ENCODE measurements at places on chromosomes 2 and 18. TPM values are rescaled to one million over a fixed set of nuclear protein-coding genes. Genes with fewer than 3 reads are reported as not detected.
A peak's percentile ranks its signal among the peaks of the same experiment; 100 is the strongest.

The COLEC11 gene
- 0.72 TPM for polyA plus RNA-seq

The RNU2-63P gene
- polyA plus RNA-seq, result not detected

GRCh38 chr18:75130591-75131328 lies 78.2 kb downstream of the PTGR3 start:
- DNase-seq, result no peak

- no peak for DNase-seq
Measured at GRCh38 chr2:96463119-96463518, 42.0 kb downstream of the NEURL3 start.

- DNase-seq, result no peak
Measured at GRCh38 chr2:23691106-23691470, 235.8 kb downstream of the ATAD2B start.

- DNase-seq, result no peak
Measured at GRCh38 chr2:238954841-238955591, 107.1 kb downstream of the TWIST2 start.

- no peak for DNase-seq
Measured at GRCh38 chr2:238922435-238922834, 74.5 kb downstream of the TWIST2 start.

- DNase-seq, result no peak
Measured at GRCh38 chr2:106292627-106293026, 98.5 kb upstream of the UXS1 start.

The MARCO gene
- polyA plus RNA-seq, result 6.2 TPM

GRCh38 chr2:132477436-132477835 lies 60.8 kb downstream of the GPR39 start:
- no peak for DNase-seq

- no peak for DNase-seq
Measured at GRCh38 chr2:182943339-182943738, 76.9 kb upstream of the FRZB start.

DNA sequence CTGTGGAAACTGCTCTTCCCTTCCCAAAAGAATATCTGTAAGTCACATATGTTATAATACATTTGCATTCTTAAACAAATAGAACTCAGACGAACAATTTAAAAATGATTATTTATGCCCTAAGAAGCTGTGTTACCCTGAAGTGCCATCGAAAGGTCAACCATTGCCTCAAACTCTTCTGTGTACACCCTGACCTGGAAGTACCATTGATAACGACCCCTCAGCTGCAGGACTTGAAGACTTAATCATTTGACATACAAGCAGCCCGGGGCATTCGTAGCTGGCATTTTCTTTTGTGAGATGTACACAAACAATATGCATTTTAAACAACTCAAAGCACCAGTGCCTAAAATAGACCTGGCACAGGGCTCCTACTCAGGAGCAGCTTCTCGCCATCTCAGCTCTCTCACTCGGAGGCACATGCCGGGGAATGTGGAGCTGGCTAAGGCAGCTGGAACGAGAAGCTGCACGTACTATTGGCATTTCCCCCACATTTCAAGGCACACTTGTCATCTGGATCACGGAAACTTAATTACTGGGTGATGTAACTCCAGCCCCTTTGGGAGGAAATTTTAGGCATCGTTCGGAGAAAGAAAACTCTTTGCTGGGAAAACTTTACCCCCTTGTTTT lies 170.0 kb upstream of the GALNT5 start:
- no peak for DNase-seq

The HTRA2 gene
- 27.5 TPM for polyA plus RNA-seq

- no peak for DNase-seq
Measured at GRCh38 chr2:208090420-208090819, 33.9 kb downstream of the CRYGD start.

The INO80D gene
- 7.9 TPM for polyA plus RNA-seq

DNA sequence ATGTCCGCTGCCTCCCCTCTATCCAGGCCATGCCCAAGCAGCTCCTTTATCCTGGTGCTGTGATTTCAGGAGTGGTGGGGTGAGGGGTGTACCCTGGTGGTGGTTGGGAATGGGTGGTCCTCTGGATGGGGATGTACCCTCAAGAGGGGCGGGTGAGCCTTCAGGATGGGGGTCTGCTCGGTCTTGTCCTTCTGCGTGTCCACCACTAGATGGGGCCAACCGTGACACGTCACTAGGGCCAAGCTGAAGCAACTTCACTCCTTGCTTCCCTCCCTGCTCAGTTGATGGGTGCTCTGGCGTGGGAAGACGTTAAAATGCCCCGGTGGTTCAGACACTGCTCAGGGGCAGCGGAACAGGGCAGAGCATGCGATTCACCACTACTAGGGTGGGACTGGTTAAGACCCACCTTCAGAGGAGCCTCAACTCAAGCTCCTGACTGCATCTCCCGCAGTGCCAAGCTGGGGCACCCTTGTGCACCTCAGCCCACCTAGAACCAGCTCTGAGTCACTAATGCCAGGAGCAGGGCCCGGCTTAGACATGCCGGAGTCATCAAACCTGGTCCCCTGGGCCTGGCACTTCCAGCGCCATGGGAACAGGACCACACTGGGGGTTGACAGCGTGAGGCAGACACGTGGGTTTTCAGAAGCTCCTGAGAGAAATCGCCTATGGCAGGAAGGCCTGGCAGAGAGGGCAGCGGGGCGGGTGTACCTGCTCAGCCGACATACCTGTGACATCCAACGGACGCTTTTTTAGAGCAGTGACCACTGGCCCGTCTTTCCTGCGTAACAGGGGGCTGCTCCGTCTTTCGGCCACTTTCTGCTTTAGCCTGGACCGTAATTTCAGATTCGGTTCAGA lies 256.7 kb downstream of the HDAC4 start:
- peak; percentile 18 for DNase-seq

GRCh38 chr2:240586919-240587800 lies 626 bp downstream of the CAPN10 start:
- no peak for DNase-seq

- DNase-seq, result no peak
Measured at GRCh38 chr18:41939326-41939725, 15.7 kb upstream of the PIK3C3 start.

- DNase-seq, result no peak
Measured at GRCh38 chr2:189312643-189313042, 128.6 kb upstream of the WDR75 start.

DNA sequence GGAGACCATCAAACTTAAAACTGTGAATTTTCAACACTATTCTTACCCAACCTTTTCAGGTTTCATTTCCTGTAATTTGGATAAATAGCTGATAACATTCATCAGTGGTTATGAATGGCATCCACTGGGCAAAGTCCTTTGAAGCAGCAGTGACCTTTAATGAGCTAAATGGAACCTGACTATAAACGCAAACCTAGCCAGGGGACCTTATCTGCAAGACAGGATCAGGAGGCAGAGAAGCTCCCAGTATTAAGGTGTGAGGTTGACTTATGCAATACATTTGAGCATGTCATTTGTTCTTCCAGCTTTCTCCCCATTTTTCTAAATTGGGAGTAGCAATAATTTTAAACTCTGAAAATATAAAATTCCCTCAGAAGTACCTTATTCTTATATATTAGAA lies 38.4 kb downstream of the CREG2 start:
- DNase-seq, result no peak

- no peak for DNase-seq
Measured at GRCh38 chr2:15701341-15701907, 109.8 kb downstream of the DDX1 start.

DNA sequence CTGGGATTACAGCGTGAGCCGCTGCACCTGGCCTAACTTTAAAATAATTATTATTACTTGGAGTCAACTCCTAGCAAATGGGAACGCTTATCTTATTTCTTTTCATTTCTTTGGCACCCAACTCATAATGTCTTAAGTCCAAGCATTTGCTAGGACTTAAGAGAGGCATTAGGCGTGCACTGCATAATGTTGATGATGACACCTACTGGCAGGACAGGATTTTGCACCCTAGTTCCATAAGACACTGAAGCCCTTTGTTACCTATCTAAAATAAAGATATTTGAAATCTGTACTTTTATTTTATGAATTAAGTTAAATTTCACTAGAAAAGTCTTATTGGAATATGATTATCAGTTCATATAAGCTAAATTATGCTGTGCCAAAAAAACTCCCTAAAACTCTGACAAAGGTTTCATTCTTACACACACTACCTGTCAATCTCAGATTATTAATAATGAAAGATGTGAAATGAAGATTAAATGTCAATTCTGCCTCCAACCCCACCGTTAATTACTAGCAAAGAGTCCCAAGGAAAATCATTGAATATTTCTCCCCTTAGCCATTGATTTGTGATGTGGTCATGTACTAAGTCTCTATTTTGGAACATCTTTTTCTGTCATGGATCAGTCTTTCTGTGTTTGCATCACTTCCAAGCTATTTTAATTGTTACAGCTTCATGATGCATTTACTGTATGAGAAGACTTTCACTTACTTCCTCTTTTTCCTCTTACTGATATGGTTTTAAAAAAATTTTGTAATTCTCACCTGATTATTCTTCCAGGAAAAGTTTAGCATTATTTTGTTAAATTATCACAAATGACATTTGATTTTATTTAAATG lies 12.7 kb upstream of the CDH2 start:
- DNase-seq, result no peak

DNA sequence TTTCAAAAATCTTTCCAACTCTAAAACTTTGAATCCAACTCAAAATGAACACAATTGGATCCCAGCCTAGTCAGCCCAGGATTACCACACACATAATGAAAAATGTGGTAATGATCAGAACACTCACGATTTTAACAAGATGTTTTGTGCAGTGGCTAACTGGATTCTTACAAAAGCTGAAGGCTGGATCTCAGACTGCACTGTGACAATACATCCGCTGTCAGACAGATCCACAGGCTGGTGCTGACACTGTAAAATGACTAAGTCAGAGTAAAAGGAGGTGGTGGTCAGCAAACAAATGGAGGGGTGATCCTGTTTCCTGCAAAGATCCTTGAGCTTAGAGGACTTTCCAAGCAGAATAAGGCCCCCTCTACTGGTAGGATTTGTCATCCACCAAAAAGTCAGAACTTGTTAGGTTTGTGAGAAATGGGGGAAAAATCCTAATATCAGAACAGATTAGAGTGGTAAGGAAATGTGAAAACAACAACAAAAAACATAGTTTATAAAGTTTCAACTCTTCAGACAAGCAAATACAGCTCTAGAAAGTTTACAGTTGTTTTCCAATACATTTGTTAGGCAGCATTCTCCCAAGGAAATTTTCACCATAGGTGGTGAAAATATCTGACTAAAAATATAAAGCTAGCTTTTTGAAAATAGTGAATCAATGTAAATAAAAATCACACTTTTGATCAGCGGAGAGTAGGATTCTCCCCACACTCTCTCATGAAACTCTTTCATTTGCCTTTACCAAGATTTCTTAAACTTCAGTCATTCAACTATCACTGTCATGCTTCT lies 211.9 kb downstream of the AGPS start:
- peak; percentile 60 for DNase-seq

DNA sequence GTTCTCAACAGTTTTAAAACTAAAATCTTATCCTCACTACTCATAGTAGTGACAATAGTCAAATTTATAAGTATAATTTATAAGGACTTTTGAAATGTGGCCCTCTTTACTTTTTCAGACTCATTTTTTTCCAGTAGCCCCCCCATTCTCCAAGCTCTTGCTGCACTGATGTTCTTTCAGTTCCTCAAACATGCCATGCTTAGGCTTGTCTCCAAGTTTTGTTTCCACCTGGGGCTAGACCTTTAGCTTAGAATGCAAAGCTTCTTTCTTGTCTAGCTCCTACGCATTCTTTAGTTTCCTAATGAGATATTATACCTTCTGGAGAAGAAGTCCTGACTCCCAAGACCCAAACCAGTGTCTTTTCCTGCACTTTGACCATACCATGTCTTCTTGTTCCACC lies 222.6 kb downstream of the NOL4 start:
- no peak for DNase-seq

DNA sequence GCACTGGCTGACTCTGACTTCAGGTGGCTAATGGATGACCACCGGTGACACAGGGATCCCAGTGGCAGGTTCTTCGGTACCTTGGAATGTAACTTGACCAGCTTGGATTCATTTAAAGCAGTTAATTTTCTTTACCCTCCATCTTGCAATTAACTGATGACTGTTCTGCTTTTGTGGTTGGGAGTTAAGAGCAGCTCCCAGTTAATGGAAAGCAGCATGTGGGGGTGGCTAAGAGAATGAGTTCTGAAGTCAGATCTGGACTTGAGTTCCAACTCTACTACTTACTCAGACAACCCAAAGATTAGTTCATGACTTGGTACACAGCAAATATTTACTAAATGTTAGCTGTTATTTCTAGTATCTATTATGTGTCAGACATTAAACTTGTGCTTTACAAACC lies 58.5 kb downstream of the FAM228A start:
- no peak for DNase-seq

GRCh38 chr2:21328177-21328576 lies 204.4 kb downstream of the TDRD15 start:
- no peak for DNase-seq

DNA sequence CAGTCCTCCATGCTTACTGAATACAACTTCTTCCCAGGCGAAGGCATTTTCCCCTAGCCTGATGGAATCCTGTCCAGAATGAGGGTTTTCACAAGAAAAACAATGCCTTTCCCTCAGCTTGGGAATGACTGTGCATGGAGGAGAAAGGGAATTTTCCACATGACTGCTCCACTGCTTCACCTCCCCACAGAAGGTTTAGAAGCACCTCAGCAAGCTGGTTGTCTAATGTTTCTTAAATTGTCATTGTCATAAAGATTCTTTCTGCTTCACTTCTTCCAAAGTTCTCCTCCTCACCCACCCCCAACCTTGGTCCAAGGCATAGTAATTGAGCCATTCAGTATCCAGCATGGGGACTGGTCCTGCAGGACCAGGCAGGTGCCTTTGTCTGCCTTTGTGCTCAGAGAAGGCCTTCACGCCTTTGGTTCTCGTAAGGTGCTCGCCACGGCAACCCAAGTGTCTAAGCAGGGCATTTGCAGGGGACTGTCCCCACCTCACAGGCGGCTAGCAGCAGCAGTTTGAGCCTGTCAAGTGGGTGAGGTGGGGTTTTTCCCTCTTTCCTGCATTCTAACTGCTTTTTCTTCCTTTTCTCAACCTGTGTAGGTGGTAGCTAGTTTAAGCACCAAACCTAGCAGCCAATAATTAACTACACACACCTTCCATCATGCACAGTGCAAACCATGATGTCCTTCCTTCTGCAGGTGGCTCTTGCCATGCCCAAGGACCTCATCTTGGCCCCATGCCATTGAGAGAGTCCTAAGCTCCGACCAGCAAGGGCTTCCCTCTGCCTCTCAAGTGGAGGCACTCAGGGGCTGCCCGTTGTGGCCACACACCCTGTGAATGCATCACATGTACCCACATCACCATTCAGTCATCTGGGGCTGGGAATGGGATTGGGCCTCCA lies 65.7 kb upstream of the BCL2L11 start:
- DNase-seq, result no peak

DNA sequence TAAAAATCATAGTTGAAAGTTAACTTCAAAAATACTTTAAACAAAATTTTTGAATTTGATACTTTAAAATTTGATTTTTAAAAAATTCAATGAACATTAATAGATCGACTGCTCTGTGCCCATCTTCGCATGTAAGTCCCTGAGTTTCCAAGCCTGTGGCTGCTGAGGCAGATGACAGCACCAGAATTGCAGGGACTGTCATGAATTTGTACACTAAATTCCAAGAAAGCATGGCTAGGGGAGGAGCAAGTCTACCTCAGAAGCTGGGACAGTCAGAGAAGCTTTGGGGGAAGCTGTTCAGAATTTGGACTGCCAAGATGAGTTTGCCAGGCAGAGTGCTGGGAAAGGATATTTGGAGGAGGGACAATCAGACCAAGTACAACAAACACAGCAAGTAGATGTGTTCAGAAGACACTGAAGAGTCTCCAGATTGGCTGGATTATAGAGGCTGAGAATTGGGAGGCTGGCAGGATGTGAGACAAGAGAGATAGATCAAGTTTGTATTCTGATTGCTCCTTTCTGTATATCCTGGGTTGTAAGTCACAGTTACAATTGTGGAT lies 79.0 kb downstream of the ASXL3 start:
- DNase-seq, result no peak

The MOCOS gene
- 0.70 TPM for polyA plus RNA-seq
